ENCODE measurements at places on chromosomes 1 and 21.

DNA sequence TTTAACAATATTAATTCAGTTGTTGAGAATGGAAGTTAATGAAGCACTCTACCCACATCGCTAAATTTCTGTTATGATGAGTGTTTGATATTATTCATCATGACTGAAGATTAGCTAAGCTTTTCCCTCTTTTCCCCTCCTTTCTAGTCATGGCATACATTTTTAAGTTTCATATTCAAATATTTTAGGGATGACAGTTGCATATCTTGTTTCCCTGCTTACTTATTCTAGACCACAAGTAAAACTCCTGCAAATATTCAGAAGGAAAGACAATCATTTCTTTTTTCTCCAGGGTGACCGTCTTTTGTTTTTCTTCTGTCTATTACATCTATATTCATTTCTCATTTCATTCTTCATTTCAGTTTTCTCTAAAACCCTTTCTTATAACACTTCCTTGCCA is 906.0 kb downstream of the ADGRL2 start:
- no peak for DNase-seq

DNA sequence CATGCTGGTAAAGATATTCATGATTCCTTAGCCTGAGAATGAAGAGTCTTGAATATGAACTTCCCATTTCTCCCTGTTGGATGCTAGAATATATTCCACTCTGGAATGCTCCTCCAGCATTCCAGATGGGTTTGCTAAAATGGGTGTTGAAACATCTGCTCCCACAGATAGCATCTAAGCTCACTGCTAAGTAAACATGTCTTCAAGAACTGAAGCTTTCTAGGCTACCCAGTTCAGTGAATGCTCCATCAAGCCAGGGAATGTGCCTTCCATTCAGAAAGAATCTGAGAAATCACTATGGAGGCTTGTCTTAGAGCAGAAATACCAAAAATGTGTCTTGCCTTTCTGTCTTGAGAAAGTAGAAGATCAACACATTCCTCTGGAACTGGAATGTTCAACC is 81.1 kb downstream of the TNFSF18 start:
- no peak for DNase-seq

- DNase-seq: no peak
Observed at GRCh38 chr1:53123453-53124140, 18.8 kb downstream of the SLC1A7 start.

- no peak for DNase-seq
Observed at GRCh38 chr21:29638761-29639327, 301.0 kb downstream of the GRIK1 start.

GRCh38 chr1:31790140-31790539 is 25.7 kb downstream of the SPOCD1 start:
- no peak for DNase-seq

- no peak for DNase-seq
Observed at GRCh38 chr1:32920833-32921232, 19.6 kb upstream of the TMEM54 start.

- DNase-seq: no peak
Observed at GRCh38 chr1:186595969-186596368, 84.3 kb downstream of the PTGS2 start.

DNA sequence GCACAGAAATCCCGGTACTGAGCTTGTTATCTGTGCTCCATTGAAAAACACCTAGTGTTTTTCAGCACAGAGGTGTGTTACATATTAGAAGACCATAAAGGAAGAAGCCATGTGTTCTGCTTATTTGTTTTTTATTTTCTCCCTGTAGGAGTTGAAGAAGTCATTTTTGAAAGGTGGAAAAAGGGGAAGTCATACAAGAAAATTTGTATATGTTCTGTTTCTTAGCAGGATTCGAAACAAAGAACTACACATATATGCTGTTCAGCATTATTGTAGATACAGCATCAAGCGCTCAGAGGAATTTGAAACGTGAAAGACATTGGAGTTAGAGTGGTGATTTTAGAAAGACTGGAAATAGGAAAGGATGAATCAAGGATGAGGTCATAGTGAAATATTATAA is 345.3 kb upstream of the ADGRL2 start:
- DNase-seq: no peak

GRCh38 chr1:214569357-214570004 is 18.1 kb upstream of the PTPN14 start:
- DNase-seq: no peak

GRCh38 chr1:174337000-174337681 is 110.6 kb upstream of the GPR52 start:
- DNase-seq: no peak

DNA sequence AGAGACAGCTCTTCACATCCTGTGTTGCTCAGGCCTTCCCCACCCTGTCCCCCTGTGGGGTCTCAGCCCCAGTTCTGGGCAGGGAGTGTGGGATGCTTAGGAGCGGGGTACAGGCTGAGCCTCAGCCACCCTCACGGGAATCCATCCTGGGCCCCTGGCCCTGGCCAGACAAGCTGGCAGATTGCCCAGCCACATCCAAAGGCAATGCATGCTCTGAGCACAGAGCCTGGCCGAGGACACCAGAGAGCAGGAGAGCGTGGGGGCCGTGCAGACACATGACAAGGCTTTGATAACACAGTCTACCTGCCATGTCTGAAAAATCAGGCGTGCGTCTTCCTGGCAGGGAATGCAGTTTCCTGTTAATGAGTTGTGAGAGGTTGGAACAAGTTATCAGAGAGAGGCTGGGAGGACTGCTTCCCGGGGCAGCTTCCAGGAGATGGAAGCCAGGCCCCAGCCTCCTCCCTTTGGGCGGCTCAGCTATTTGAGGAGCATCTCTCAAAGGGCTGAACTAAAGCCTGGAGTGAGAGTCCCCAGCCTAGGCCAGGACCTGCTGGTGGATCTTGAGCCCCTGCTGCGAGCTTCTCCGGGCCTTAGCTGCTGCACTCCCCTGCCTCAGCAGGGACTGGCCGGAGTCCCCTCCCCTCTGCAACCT is 72.2 kb upstream of the SELENON start:
- peak; percentile 75 for DNase-seq

DNA sequence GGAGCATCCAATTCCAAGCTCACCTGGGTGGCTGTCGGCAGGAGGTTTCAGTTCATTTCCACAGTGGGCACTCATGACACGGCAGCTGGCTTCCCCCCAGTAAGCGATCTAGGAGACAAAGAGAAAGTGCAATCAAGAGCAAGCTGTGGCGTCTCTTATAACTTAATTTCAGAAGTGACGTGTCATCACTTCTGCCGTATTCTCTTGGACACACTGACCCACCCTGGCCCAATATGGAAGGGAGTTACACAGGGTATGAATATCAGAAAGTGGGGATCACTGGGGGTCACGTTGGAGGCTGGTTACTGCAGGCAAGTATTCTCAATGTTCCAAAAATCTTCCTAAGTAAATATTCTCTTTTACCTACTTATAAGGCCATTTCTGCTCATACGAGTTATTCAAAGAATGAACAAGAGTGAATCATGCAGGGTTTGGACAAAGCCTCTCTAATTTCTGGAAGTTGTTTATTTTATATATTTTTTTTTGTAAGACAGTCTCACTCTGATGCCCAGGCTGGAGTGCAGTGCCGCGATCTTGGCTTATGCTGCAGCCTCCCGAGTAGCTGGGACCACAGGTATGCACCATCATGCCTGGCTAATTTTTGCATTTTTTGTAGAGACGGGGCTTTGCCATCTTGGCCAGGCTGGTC is 46.5 kb upstream of the GREM2 start:
- DNase-seq: no peak

GRCh38 chr1:32208469-32208868 is 420 bp upstream of the DCDC2B start:
- DNase-seq: no peak

DNA sequence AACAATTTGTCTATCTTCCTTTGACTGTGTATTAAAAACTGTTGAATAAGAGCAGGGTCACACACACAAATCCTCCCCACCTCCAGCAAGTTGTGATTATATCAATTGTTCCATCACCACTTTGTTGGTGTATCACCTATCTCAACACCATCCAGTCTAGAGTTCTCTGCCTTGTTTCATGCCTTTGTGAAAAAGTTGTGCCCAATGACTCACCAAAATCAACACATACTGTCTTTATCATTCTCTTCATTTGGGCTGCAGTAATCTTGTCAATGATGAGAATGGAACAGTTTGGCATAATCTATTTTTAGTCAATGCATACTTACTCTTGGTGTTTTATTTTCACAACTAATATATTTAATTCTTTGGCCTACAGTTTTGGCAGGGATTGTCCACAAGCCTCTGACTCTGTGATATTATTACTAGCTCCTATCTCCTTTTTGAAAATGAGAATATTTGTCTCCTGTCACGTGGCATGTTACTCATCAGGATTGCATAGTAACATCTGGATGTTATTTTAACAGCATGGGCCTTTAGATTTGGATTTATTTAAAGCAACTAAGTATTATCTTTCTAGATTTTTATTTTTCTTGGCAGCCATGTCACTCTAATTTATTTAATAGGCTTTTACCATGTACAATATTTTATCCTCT is 5.1 kb downstream of the C1orf87 start:
- no peak for DNase-seq

DNA sequence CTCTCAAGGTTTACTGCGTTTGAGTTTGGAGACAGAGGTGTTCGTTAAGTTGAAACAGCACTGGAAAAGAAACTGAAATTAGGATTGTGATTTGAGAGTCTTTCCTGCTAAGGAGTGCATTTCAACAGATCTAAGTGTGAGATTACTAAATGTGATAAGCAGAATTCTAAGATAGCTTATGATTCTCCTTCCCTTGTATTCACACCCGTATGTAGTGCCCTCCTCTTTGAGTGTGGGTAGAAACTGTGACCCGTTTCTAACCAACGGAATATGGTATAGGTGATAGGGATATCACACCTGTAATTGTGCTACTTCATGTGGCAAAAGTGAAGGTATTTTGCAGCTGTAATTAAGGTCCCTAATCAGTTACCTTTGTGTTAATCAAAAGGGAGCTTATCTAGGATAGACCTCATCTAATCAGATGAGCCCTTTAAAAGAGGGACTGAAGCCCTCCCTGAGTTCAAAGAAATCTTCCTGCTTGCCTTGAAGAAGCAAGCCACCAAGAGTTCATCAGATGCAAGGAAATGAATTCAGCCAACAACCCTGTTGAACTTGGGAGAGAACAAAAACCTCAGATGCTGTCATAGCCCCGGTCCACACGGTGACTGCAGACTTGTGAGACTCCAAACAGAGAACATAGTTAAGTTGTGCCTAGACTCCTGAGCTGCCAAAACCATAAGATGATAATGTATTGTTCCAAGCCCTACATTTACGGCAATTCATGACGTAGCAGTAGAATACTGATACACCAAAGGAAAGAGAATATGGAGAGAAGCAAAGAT is 12.6 kb upstream of the IL12RB2 start:
- DNase-seq: no peak

GRCh38 chr1:31418626-31419323 is 5.8 kb downstream of the SERINC2 start:
- DNase-seq: no peak

GRCh38 chr1:244301595-244302130 is 150.0 kb downstream of the ADSS2 start:
- no peak for DNase-seq

- DNase-seq: no peak
Observed at GRCh38 chr21:31162079-31162699, 123.9 kb upstream of the KRTAP19-8 start.

DNA sequence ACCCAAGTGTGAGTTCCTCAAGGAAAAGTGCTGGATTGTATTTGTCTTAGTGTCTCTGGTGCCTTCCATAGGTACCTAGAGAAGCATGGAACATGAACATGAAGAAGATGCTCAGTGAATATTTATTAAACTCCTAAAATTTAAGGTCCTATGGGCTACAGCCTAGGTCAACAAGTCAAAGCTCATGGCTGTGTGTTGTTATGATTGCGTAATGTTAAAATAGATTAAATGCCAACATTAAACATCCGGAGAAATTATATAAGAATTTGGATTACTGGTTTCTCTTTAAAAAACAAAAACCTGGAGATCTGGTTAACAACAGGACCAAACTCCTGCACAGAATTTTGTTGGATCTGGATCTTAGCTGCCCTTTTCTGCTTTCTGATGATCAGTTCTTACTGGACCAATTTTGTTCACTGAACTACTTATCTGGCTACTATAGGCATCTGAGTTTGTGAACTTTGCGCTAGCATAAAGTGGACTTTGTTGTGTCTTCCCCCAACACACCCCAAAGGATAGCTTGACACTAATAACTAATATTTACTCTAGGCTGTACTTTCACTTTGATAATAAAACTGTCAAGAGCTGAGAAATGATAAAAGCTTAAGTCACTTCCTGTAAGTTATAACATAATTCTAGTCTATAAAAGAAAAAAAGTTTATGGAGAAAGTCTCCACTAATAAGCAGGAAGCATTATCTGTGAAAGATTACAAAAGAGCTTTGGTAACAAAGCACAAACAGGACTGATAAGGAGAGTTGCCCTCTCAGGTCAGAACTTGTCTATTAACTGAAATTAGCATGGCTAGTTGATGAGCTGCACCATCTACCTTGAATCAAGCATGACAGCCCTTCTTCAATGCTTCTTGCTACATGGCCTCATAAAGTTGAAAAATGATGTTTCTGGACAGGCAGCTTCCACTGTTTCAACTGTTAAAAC is 20.7 kb downstream of the F5 start:
- no peak for DNase-seq

- DNase-seq: no peak
Observed at GRCh38 chr1:29811727-29812407, 575.5 kb downstream of the PTPRU start.

DNA sequence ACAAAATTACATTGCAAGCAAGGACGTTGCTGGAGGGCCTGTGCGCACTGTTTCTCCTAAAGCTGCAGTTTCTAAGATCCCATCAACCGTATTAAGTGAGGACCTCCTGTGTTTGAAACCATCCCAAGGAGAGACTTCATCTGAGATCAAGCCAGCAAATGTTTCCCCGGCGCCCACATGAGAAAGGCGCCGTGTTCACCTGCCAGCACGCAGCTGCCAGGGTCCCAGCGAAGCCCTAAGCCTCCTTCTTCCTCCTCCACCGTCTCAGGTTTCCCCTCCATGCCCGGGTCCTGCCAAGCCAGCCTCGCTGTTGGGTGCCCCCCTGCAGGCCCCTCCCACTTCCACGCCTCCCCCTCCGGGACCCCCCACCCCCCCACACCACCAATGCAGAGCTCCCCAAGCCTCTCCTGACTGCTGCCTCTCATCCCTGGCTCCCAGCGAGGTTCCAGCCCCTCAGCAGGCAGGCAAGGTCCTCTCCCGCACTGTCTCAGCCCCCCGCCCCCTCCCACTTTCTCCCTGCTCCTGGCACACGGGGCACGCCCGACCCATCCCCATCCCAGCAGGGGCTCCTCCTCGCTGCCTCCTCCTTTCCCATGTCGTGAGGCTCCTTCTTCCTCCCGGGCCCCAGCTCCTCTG is 8.6 kb upstream of the TFF1 start:
- DNase-seq: no peak
